ENCODE measurements at places on chromosomes 16 and 17.

DNA sequence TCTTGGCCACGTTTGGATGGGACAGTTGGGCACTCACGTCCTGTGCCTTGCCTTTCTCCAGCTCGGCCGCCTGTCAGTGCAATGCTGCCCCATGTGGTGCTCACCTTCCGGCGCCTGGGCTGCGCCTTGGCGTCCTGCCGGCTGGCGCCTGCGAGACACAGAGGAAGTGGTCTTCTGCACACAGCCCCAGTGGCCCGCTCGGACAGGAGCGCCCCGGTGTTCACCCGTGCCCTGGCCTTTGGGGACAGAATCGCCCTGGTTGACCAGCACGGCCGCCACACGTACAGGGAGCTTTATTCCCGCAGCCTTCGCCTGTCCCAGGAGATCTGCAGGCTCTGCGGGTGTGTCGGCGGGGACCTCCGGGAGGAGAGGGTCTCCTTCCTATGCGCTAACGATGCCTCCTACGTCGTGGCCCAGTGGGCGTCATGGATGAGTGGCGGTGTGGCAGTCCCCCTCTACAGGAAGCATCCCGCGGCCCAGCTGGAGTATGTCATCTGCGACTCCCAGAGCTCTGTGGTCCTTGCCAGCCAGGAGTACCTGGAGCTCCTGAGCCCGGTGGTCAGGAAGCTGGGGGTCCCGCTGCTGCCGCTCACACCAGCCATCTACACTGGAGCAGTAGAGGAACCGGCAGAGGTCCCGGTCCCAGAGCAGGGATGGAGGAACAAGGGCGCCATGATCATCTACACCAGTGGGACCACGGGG is 7.1 kb downstream of the ACSF3 start:
- no peak for DNase-seq

DNA sequence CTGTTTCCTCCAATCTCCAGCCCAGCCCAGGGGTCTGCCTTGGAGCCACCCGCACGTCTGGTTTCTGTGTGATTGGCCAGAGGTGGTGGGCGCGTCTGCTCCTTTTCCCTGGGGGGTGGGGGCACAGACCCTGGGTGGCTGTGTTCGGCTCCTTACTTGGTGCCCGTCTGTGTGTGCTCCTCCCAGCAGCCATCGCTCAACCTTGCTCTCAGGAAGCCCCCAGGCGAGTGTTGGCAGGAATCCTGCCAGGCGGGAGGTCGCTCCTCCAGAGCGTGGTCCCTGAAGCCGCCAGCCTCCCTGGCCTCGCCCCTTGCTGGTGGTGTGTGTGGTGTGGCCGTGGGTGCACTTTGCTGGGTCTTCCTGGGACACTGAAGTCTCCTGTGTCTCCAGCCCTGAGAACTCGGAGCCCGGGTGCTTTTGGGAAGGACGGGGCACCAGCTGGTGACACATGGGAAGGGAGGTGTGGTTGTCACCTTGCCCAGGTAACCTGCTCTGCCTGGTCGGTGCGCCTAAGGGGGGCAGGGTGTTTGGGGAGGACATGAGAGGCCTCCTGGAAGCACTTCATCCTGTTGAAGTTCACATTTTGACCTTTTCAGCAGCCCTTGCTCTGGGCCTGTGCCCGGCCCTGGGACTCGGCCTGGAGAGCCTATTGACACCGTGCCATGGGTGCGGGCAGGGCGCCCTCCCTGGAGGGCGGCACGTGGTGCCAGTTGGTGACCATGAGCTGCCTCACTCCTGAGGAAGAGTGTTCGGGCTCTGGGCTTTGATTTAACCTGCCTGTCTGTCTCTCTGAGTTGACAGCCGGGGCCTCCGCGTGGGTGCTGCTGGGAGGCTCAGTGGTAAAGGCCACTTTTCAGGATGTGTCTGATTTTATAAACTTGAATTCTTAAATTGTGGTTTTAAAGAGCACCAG is 49.0 kb upstream of the ZNF750 start:
- DNase-seq = no peak

GRCh38 chr17:41510251-41511065 is 5.0 kb upstream of the KRT13 start:
- no peak for DNase-seq

DNA sequence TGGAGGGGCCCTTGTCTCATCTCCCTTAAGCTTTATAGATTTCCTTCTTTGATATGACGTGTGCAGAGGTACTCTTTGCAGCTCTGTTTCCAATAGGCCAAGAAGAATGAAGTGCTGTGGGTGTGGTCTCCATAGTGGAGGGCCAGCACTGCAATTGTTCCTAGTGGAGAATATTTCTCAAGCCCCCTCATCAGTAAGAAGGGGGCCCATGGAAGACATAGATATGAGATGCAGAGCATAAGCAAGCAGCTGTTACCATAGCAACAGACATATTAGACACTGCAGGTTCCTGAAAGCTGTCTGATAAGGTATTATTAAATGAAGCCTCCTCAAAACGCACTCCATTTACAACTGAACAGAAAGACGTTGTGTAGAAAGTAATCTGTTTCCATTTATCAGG is 240.7 kb downstream of the ZFHX3 start:
- no peak for DNase-seq

- no peak for DNase-seq
Measured at GRCh38 chr16:6891496-6891895, 441.1 kb upstream of the RBFOX1 start.

All from stimulated activated CD4-positive, alpha-beta T cell treated with anti-CD3 and anti-CD28 coated beads, Interleukin-1b, Interleukin-23, amount 100 ng/mL, for 1 hour (primary cell).